ENCODE measurements at places on chromosomes 16 and 17.
A peak's percentile ranks its signal among the peaks of the same experiment; 100 is the strongest.

GRCh38 chr17:70905796-70906195, 736.5 kb downstream of the KCNJ2 start:
- DNase-seq, result peak; percentile 29

DNA sequence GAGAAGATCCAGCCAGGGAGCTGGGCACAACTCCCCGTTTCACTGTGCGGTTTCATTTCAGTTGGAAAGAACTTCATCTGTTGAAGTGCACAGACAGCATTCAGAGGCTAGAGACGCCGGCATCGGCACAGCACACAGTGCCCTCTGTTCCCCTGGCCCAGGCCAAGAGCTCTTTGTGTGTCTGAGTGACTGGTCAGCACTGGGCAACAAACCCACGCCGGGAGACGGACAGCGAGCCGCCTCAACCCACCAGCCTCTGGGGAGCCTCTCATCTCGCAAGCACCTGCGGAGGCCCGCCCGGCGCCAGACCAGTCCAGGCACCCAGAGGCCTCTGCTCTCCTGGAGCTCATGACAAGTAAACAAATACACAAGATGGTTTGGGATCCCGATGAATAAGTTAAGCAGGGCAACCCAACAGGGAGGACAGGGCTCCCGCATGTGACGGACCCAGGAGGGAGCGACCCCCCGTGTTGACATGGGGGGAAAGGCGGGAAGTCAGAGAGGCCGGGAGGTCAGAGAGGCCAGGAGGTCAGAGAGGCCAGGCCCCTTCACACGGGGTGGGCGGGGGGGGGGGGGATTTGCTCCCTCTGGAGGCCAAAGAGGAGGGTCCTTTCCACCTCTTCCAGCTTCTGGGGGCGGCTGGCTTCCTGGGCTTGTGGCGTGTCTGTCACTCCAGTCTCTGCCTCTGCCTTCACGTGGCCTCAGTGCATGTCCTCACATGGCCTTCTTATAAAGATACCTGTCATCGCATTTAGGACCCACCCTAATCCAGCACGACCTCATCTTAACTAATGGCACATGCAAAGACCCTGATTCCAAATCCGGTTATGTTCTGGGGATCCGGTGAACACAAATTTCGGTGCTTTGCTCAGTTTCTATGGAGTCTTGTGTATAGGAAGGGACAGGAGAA, 25.8 kb upstream of the KLHDC4 start:
- DNase-seq, result no peak

GRCh38 chr16:11006656-11007055, 62.3 kb downstream of the CLEC16A start:
- DNase-seq, result no peak

DNA sequence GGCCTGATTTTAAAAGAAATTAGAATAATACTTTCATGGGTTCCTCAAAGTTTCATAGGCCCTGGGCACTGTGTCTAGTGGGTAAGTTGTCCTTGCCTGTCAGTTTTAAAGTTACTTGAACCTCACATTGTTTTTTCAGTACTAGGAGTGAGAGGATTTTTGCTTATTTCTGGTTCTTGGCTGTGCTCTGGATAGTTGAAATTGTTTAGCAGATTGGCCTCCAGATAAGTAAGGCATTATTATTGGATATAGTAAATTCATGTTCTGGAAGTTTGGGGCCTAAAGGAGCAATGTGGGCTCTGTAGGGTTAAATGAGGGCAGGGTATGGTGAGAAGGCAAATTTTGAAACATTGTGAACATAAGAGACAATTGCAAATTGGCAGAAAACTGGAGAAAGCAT, 78.5 kb downstream of the WNT3 start:
- DNase-seq, result no peak

DNA sequence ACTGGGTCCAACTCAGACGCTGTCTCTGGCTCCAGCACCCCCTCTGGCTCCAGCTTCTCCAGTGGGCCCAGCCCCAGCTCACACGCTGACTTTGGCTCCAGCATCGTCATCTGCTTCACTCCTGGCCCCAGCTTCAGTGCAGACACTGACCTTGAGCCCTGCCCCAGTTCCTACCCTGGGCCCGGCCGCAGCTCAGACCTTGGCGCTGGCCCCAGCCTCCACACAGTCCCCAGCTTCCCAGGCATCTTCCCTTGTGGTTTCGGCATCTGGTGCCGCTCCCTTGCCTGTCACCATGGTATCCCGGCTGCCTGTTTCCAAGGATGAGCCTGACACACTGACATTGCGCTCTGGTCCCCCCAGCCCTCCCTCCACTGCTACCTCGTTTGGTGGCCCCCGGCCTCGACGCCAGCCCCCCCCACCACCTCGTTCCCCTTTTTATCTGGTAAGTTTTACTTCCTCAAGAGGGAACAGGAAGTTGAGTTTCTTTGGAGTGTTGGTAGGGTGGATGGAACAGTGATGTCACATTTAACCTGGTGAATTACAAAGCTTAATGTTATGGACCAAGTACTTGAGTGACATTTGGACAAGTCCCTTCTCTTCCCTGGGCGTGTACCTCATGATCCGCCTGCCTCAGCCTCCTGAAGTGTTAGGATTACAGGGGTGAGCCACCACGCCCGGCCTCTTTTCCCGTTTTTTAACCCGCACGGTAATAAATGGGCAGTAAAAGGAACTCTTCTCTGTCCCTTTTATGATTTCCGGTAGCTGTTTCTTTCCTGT, 23.4 kb upstream of the PHKG2 start:
- DNase-seq, result no peak

DNA sequence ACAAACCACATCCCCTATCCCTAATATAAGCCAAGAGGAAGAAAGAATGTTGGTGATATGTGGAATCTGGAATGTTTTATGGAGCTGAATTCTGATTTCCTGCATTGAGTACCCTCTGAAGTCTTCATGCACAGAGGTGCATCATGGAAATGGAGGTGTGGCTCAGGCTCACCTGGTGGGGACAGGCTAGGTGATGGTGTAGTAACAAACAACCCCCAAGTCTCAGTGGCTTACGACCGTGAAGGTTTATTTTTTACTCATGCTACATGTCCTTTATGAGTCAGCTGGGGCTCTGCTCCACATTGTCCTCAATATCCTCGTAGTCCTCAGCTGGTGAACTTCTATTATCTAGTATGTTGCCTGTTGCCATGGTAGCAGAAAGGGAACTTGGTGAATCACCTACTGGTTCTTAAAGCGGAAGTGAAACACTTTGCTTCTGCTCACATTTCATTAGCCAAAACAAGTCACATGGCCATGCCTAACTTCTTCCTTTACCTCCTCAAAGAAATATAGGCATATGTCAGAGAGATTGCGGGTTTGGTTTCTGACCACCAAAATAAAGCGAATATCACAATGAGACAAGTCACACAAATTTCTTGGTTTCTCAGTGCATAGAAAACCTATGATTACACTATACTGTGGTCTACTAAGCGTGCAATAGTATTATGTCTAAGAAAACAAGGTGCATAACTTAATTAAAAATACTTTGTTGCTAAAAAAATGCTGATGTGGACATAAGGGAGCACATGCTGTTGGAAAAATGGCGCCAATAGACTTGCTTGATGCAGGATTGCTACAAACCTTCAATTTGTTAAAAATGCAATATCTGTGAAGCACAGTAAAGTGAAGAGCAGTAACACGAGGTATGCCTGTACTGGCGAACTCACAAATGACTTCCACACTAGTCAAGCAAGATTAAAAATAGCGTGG, at the start of gene PMFBP1:
PMFBP1 (minus strand) TSS at position 51 of the 930 bp plus-strand sequence. CDS start 947 bp downstream, outside the sequence.
- DNase-seq, result peak; percentile 16

- no peak for DNase-seq
Measured at GRCh38 chr17:44095388-44095646, 24.8 kb downstream of the G6PC3 start.

DNA sequence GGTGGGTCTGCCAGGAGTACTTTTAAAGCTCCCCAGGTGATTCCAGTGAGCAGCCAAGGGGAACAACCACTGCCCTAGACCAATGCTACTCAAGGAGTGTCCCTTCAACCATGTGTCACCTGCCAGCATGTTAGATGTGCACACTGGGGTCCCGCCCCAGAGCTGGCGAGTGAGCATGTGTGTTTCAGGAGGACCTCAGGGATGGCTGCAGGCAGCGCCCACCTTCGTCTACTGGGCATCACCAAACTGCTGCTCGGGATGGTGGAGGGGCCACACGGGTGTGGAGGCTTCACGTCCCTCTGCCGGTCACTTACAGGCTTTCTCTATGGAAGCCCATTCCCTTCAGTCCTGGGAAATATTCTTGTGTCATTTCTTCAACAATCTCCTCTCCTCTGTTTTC, 29.0 kb upstream of the DOC2B start:
- DNase-seq, result no peak

- DNase-seq, result no peak
Measured at GRCh38 chr16:74449470-74449869, 28.2 kb upstream of the CLEC18B start.

- no peak for DNase-seq
Measured at GRCh38 chr17:78892936-78893379, 10.0 kb downstream of the CEP295NL start.

- no peak for DNase-seq
Measured at GRCh38 chr16:13298666-13299065, 397.3 kb downstream of the SHISA9 start.

- peak; percentile 48 for DNase-seq
Measured at GRCh38 chr16:15435216-15435864, 952 bp downstream of the BMERB1 start.

DNA sequence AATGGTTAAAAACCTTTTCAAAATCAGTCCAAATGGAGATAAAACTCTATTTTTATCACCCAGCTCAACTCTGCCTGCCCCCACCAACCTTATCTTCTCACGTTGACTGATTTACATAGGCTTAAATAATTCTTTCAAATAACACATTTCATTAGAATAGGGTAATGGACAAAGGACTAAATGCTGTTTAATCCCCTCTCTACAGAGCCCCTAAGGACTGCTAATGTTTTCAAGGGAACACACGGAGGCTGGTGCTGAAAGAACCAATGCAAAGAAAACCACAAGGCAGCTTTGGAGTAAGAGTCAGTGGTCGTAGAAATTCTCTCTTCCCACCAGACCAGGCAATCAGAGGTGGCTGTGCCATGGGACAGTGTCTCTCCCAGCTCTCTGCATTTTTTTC, 445.7 kb upstream of the MAF start:
- DNase-seq, result no peak

DNA sequence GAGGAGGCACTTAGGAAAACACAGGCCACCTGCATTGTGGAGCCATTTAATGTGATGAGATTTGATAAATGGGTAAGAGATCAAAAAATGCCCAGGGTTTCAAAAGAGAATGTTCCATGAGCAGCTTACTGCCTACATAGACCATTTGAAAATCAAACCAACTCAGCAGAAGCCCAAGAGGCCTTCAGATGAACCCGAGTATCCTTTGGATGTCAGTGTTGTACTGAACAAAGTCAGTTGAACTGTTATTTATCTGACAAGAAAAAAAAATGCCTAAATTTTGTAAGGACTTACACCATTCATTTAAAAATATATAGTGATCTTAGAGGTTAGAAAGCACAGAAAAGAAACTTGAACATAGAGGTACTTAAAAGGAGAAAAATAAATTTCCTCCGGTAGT, 381.7 kb downstream of the ZFHX3 start:
- peak; percentile 25 for DNase-seq

DNA sequence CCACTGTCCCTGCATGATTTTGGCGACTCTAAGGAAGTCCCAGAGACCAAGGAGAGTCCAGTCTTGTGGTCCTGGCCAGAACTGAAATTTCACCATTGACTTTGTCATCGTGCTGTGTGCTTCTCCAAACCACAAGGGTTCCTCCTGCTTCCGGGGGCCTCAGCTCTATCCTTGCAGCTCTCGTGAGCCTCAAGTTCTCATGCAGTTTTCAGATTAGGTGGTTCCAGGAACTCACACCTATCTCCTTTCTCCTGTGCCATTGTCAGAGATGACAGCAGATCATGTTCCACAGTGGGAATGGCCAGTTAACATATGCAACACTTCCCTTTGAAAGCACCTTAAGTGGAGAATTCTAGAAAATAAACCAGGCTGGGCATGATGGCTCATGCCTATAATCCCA, 97.9 kb upstream of the CRHR1 start:
- no peak for DNase-seq

- DNase-seq, result no peak
Measured at GRCh38 chr17:57423541-57423940, 167.2 kb downstream of the MSI2 start.

GRCh38 chr16:10852286-10852685, 24.7 kb upstream of the CIITA start:
- no peak for DNase-seq

GRCh38 chr16:10561425-10561824, 19.0 kb downstream of the EMP2 start:
- no peak for DNase-seq

GRCh38 chr16:57892041-57892440, 78.9 kb downstream of the CNGB1 start:
- no peak for DNase-seq

DNA sequence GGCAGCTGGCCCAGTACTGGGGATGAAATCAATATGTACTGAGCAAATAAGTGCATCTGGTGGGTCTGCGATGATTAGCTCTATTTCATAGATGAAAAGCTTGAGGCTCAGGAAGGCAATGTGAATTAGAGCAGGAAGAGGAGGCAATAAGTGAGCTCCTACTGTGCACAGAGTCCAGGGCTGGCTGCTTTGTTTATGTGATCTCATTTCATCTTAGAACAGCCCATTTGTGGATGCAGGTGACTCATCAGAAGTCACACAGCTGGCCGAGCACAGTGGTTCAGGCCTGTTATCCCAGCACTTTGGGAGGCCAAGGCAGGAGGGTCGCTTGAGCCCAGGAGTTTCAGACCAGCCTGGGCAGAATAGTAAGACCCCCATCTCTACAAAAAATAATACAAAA, 7.1 kb downstream of the TMEM114 start:
- DNase-seq, result no peak

GRCh38 chr17:19014628-19015215, 10.2 kb upstream of the FAM83G start:
- DNase-seq, result no peak

DNA sequence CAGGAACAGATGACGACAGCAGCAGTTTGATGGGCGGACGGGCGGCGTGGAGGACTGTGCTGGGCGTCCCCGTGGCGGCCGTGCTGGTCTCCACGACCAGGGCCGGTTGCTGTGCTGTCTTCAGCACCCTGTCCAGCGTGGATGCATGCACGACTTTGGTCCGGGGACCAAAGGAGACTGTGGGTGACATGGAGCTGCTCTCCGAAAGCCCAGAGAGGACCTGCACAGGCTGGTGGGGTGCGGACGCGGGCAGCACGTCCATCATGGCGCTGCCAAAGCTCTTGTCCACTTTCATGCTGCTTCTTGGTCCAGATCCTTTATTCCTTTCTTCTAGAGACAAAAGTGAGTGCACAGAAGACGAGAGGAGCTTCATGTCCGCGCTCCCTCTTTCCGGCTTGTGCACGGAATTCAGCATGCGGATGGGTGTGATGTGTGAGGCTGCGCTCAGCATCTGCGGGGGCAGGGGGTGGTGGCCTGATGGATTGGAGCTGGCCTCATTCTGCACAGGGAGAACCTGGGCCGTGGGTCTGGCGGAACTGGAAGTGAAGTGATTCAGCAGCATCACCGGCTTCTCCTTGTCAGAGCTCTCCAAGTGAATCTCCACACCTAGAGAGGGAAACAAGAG, 20.3 kb downstream of the MAP1LC3B start:
- DNase-seq, result no peak

- DNase-seq, result peak; percentile 25
Measured at GRCh38 chr16:86252596-86252995, 257.7 kb upstream of the FOXF1 start.

- no peak for DNase-seq
Measured at GRCh38 chr17:61495161-61495857, 43.1 kb downstream of the TBX4 start.

GRCh38 chr16:77788181-77789084, at the start of gene VAT1L:
Gene VAT1L, plus strand, starts transcription at chr16:77788564. Its CDS starts 119 bp downstream, at chr16:77788683.
- peak; percentile 46 for DNase-seq

Data from lung (tissue), 17 donors.